ENCODE measurements at places on chromosomes 11 and 22.

DNA sequence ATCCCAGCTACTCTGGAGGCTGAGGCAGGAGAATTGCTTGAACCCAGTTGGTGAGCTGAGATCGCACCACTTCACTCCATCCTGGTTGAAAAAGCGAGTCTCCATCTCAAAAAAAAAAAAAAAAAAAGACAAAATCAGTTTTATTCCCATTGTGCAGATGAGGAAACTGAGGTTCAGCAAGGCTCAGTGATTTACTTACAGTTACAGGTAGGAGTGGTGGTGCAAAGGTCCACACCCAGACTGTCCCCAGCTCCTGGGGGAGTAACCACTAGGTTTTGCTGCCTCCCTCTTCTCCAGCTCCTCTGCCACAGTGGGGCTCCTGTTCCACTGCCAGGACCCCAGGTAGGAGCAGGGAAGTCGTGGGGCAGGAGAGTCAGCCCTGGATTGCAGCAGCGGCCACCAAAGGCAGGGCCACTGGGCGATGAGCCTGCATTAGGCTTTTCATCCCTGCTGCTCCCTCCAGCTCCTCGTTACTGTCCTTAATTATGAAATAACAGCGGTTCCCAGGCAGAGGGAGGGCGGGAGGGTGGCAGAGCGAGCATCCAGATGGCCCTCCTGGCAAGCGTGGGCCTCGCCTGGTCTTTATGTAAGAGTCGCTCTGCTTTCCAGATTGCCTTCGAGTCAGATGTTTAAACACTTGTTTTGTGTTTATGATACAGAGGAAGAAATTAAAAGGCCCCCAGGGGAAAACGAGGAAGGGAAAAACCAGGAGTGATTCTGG is 15.5 kb upstream of the RASD2 start:
- no peak for DNase-seq

DNA sequence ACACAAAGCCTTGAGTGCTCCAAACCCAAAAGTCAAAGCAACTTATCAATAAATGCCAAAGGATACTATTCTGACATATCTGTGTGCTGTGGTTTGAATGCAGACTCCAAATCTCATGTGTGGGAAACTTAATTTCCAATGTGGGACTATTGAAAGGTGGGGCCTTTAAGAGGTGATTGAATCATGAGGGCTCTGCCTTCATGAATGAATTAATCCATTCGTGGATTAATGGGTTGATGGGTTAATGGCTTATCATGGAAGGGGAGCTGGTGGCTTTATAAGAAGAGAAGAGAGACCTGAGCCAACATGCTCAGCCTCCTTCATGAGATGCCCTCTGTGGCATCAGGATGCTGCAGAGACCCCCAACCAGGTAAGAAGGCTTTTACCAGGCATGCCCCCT is 16.8 kb upstream of the ZNF280A start:
- DNase-seq = no peak

GRCh38 chr11:131464461-131464860 is 94.0 kb downstream of the NTM start:
- DNase-seq = no peak

DNA sequence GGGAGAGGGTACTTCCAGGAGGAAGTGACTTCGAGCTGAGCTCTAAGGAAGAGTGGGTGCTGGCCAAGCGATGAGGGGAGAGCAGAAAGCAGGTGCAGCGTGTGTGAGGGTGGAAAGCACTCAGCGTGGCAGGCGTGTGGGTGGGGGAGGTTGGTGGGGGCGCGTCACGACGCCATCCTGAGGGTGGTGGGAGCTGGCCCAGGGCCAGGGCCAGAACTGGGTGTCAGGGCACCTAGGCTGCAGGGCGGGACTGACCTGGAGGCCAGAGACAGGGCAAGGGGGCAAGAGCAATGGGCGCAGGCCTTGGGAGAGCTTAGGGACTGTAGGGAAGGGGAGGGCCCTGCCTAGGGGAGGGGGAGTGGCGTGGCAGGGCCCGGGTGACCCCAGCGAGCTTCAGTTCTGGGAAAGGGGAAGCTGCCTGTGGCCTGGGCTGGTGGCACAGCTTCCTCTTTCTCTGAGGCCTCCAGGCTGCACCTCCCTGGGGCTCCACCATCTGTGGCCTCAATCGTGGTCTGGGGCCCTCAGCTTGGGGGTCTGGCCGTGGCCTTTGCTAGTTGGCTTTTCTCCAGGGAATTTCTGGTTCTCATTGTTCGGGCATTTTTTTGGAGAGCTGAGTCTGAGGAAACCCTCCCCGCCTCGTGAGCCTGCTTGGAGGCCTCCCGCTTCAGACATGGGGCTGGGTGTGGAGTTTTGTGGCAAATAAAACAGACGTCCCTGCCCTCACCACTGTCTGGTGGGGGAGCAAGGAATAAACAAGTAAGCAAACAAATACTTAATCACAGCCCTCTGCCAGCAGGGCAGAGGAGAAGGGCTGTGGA is 8.9 kb downstream of the RELT start:
- DNase-seq = no peak

GRCh38 chr11:118087931-118088330 is 1.2 kb upstream of the SMIM35 start:
- DNase-seq = no peak

DNA sequence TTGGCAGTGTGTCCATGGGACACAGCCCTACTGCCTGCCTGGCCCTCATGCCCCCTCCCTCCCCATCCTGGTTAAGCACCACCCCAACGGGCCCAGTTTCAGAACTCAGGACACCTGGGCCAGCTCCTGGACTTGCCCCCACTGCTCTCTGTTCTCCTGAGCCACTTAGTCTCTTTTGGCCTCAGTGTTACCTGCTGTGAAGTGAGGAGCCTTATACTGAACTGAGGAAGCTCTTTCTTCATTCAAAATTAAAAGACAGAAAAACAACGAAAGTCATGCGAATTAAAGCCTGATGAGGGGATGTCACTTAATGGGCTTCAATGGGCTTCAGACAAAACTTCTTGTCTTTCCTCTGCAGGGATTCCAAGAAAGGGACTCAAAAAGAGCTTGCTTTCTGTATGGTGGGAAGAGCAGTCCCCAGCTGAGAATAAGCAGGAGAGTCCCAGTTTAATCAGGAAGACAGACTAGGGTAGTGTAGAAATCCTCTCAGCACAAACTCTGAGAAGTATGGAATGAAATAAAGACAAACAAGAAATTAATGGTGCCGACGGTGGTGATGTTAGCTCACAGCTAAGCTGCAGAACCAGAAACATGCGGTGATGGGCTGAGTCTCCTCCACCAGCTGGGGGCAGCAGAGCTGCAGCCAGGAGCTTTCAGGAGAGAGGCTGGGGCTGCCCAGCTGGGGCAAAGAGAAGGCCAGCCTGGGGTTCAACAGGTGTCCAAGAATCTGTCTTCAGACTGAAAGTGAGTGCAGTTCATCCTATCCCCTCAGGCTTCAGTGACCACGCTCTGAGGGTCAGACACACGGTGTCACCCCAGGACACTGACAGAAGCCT is 101.0 kb downstream of the GGTLC2 start:
- peak; percentile 24 for DNase-seq

DNA sequence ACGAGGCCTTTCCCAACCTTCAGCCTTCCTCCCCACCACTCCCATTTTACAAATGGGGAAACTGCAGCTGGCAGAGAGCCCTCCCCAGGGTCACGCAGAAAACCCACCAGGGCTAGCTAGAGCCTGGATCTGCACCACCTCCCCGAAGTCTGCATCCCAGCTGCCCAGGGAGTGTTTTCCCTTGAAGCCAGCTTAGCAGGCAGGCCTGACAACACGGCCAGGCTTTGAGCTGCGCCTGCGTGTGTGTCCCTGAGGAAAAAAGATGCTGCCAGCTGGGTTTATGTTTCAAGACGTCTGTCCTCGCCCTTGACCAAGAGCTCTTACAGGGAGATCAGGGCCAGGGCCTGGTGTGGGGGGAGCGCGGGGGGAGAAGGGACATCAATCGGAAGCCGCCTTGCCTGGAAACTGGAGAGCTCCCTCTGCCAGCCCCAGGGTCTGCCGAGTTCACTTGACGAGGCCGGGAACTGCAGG is 20.3 kb downstream of the WNT11 start:
- DNase-seq = no peak

DNA sequence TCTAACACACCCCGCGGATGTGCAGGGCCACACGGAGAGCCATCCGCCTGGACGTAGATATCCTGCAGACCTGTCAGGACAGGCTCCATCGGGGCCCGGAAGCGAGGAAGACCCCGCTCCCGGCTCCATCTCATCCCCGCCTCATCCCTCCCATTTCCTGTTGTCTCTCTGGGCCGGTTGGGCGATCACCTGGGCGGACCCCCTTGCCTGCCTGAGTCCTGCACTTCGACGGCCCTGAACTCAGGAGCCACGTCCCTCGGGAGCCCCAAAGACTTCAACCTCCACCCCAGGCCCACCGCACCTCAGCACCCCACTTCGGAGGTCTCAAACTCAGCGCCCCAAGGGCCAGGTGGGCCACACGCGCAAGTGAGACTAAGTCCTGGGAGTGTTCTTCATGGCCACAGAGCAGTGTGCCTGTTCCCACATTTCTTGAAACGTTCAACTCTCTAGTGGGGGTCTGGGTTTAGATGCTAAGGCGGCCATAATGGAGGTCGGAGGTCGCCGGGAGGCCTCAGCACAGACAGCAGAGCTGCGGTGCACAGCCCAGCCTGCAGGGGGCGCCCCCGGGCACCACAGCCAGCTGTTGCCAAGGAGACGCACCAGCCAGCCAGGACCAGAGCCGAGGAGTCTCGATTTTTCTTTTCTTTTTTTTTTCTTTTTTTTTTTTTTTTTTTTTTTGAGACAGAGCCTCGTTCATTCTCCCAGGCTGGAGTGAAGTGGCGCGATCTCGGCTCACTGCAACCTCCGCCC is 26.0 kb upstream of the FADD start:
- peak; percentile 98 for DNase-seq

DNA sequence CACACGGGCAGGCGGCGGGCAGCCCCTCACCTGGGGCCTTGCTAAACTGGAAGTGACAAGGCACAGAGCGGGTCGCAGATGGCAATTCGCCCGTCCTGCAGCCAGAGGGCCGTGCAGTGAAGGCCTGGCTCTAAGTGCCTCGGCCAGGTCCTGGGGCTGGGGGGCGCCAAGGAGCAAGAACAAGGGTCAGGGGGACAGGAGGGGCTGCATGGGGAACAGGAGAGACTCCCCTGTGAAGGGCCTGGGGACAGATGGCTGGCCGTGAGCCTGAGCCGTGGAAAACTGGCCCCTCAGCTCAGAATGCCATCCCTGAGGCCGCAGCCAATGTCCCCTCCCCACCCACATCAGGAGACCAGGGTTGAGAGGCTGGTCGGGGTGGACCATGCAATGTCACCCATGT is 60.0 kb downstream of the RTL6 start:
- DNase-seq = no peak

GRCh38 chr11:121833970-121834369 is 282.0 kb downstream of the BLID start:
- no peak for DNase-seq

DNA sequence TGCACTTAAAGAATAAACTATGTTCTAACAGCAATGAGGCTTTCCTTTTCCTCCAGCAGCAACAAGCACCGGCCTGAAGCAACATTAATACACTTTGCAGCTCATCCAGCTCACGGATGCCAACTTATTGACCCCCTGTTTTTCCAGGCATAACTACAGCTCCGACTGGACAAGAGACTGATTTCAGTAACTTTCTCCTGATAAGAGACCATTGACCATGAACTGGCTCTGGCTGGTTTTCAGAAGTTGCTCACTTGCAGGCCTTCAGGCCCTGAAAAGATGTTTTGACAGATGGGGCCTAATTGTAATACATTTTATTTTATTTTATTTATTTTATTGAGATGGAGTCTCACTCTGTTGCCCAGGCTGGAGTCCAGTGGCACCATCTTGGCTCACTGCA is 27.5 kb downstream of the GGT5 start:
- no peak for DNase-seq

DNA sequence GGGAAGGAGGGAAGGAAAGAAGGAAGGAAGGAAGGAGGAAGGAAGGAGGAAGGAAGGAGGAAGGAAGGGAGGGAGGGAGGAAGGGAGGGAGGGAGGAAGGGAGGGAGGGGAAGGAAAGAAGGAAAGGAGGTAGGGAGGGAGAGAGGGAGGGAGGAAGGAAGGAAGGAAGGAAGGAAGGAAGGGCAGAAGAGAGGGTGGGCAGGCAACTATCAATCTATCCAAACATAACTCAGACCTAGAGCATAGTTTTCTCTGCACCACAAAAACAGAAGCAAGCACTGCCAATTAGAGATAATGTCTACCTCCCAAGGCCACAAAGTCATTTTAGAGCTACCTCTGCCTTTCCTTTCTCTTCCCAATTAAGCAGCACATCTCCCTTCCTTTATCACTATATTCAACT is 109.1 kb downstream of the ETS1 start:
- DNase-seq = no peak

GRCh38 chr22:32815059-32815458 is 13.6 kb downstream of the TIMP3 start:
- DNase-seq = no peak

DNA sequence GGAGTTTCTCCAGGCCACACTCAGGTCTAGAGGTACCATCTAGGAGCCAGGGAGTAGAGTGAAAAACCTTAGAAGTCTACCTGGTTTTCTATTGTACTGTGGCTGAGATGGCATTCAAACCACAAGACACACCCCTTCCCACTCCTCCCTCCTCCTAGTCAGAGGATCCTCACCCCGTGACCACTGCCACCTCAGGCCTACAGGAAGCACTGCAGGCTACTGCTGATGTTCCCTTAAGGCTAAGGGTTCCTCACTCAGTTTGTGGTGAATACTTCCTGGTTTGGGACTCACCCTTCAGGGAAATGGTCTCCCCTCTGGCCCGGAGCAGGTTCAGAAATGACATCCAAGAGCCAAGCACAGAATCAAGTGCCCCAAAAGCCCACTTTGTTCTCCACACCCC is 1293.9 kb downstream of the JRKL start:
- DNase-seq = no peak

DNA sequence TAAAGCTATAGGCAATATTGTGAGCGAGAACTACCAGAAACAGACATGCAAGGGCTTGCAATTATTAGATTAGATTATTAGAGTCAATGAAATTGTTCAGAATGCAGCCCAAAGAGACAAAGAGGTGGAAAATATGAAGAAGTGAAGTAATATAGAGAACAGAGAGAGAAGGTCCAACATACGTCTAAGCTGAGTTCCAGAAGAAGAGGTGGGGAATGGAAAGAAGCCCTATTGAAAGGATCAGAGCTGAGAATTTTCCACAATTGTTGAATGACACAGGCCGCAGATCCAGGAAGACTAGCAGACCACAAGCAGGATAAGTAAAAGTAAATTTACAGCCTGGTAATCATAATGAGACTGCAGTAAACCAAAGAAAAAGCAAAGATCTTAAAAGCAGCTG is 93.2 kb downstream of the EXT2 start:
- no peak for DNase-seq

- no peak for DNase-seq
Observed at GRCh38 chr11:1858576-1858975, 5.7 kb downstream of the LSP1 start.

GRCh38 chr22:49327411-49328117 is 500.1 kb downstream of the BRD1 start:
- DNase-seq = no peak

All from 8988T (cell line).